ENCODE measurements at places on chromosomes 3 and 15.

GRCh38 chr3:159749406-159749805 is 239.2 kb upstream of the IL12A start:
- no peak for DNase-seq

DNA sequence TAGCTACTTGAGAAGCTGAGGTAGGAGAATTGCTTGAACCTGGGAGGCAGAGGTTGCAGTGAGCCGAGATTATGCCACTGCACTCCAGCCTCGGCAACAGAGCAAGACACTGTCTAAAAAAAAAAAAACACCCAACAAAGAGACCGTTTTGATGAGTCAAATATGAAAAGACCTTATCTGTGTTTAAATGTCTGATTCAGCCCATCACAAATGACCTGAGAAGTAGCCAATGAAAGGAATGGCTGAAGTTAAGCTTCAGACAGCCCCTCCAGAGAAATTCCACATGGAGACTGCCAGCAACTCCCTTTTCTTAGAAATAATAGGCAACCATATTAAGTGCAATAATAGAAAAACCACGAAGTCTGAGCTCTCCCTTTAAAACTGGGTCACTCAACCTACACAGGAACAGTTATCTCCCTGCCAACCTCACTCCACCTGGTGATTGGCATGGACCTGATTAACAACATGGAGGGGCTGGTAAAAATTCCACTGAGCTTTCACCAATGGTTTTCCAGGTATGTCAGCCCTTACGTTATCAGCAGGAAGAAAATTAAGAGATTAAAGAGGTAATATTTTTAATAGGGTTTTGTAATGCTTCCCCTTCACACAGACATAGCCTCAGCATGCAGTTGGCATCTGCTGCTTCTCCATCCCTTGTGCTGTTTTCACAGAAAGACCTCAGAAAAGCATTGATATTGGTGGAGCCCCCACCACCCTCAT is 238.1 kb upstream of the STT3B start:
- no peak for DNase-seq

DNA sequence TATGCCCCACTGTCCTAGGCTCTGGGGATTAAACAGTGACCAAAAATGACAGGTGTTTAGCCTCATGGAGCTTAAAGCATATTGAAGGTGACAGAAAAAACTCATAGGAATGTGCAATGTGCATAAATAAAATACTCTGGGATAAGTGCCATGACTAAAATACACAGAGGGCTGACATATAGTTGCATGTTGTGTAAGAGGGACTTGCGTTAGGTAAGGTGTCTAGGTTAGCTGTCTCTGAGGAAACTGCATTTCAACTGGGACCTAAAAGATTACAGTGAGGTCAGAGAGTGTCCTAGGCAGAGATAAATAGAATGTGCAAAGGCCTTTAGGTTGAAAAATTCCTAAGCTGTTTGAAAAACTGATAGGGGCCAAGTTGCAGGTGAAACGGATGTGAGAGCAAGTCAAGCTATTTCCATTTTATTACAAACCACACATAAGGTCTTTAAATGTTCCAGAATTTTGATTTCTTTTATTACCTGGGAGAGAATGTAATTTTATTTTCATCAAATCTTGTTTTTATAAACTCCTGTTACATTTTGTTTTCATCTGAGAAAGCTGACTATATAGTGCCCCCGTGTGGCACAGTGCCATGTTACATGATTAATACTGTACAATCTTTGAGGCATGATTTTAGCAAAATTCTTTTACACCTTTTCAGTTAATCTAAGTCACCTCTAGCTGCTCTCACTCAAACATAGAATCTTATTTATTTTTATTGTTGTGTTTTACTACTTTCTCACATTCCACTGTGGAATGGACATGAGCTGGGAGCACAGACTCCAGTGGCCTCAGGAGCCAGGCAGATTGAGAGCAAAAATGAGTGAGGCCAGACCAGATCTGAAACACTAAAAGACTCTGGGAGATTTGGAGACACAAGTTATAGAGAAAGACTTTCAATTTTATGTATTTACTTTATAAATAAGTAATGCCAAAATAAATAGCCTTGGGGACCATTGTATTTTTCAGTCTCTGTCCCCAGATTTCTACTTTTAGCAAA is 259.6 kb upstream of the ZNF717 start:
- no peak for DNase-seq

DNA sequence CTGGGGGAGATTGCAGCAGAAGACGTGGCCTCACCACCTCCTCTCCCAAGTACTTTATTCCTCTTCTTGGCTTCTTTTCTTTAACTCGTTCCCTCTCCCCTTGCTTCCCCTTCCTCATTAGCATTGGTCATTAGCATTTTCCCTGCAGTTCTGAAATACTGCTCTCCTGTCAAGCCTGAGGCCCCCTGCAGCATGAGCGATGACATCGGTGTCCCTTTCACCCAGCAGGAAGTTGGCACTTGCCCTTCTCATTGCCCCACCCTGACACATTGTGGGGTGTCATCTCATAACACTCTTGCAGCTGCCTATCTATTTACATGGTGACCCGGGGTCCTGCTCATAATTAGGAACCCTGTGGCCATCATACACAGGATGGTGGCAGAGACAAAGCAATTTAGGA is 167.1 kb downstream of the ARRDC4 start:
- no peak for DNase-seq

DNA sequence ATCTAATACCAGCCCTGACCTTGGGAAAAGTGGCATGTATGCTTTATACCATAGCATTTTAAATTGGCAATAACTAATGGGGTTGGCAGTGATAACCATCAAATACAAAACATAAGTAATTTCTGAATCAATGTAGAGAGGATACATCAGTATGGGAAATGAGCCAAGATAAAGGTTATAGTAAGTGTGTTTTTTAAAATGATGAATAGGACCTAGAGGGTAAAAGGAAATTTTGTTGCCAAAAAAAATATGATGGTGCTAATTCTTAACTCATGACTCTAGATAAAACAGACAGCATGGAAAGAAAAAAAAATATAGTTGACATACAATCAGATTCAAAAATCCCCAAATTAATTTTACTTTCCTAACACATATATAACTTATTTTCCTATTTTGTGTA is 75.4 kb upstream of the ROBO1 start:
- no peak for DNase-seq

- no peak for DNase-seq
Observed at GRCh38 chr3:194333212-194333980, 17.7 kb downstream of the CPN2 start.

DNA sequence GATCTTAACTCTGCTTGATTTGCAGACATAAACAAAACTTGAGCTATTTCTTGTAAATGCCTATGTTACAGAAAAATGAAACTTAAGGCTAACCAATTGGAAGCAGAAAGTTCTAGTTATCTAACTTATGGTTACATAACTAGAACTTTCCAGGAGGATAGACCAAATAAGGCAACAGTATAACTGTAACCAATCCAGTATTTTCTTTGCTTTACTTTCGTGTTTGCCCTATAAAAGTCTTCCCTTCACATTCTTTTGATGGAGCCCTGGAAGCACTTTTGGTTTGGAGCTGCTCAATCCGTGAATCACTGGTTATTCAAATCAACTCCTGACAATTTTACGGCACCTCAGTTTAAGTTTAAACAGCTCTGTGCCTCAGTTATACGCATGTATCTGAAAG is 164.6 kb downstream of the SUCLG2 start:
- no peak for DNase-seq

GRCh38 chr15:72078887-72079286 is 39.1 kb downstream of the MYO9A start:
- no peak for DNase-seq

- no peak for DNase-seq
Observed at GRCh38 chr3:44954962-44955361, 21.0 kb downstream of the ZDHHC3 start.

DNA sequence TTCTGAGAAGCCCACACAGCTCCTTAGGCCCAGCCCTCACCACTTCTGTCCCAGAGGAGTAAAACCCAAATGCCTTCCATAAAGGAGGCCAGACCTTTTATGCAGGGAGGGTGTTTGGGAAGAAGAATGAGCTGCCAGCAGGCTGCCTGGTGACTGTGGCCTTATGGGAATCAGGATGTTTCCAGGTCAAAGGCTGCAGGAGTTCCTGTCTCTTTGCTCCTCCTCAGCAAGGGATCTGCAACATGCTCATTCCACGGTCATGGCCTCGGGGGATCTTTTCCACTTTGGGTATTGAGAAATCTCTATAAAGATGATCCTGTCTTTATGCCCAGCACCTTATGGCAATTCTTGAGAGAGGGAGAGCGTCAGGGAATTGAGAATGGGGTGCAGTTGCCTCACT is 25.2 kb upstream of the MAGEF1 start:
- DNase-seq = peak; percentile 6

- DNase-seq = no peak
Observed at GRCh38 chr15:56207092-56207491, 36.6 kb downstream of the RFX7 start.

GRCh38 chr3:107562969-107563529 is 40.3 kb downstream of the BBX start:
- no peak for DNase-seq

DNA sequence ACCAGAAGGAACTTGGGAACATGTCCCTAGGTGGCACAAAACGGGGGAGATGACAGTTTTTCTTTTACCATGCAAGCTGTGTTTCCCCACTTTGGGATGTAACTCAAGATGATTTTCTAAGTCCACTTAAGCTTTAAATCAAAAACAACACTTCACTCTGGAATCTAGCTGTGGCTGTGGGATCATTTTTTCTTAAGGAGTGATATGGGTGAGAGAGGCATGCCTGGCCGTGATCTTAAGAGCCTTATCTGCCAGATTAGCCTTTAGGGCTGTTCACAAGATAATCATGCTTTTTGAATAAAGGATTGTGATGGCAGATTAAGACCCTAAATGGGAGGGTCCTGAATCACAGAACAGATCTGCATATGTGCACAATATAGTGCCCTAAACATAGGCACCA is 384.8 kb upstream of the SEMA6D start:
- DNase-seq = no peak

- DNase-seq = no peak
Observed at GRCh38 chr15:92466834-92467233, 73.2 kb downstream of the ST8SIA2 start.

- DNase-seq = no peak
Observed at GRCh38 chr3:150033721-150034120, 63.0 kb upstream of the PFN2 start.

- DNase-seq = no peak
Observed at GRCh38 chr3:165518346-165518745, 318.9 kb downstream of the BCHE start.

DNA sequence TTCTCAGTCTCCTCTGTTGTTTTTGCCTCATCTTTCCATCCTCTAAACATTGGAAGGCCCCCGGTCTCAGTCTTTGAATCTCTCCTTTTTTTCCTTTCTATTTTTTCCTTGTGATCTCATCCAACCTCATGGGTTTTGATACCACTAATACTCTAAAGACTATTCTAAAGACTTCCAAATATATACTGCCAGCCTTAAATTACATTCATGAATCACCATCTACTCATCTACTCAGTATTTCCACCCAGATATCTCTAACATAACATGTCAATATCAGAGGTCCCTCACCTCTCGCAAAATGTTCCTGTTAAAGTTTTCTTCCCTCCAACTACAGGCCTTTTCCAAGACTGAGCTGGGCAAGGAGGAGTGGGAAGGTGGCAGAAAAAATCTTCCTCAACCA is 282.5 kb upstream of the TTC14 start:
- DNase-seq = no peak

DNA sequence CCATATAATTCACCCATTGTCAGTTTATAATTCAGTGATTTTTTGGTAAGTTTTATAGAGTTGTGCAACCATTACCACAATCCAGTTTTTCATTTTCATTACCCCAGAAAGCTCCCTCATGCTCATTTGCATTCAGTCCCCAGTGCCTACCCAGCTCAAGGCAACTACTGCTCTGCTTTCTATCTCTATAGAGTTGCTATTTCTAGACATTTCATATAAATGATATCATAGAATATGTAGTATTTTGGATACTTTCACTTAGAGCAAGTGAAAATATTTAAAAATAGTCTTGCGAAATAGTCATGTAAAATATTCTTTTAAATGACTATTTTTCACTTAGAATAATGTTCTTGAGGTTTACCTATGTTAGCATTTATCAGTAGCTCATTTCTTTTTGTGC is 42.1 kb downstream of the ZNF654 start:
- DNase-seq = no peak

DNA sequence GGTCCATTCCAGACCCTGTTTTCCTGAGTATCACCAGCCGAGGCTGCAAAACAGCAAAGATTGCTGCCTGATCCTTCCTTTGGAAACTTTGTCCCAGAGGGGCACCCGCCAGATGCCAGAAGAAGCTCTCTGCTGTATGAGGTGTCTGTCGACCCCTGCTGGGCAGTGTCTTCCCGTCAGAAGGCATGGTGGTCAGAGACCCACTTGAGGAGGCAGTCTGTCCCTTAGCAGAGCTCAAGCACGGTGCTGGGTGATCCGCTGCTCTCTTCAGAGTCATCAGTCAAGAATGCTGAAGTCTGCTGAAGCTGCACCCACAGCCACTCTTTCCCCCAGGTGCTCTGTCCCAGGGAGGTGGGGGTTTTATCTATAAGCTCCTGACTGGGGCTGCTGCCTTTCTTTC is 1121.2 kb downstream of the NSUN3 start:
- DNase-seq = no peak

DNA sequence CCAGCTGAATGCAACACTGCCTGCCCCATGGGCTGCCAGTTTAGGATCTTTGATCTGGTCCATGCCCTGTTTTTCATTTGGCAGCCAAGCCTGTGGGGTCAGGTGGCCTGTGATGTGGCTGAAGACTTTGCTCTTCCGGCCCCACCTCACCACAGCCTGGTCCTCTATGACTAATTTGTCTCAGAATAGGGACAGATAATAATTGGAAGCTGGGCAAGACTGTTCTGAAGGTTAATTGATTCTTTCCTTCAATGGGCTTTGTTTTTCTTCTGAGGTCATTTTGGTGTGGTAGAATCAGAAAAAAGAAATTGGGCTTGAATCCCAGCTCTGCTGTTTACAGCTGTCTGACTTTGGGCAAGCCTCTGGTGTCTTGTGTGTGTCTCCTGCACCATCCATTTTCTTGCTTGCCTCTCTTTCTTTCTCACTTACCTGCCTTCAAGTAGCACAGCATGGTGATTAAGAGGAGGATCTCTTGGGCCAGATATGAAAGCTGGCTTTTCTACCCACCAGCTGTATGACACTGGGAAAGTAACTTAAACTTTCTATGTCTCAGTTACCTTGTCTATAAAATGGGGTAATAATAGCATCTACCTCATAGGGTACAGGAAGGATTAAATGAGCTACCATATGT is 24.2 kb downstream of the ABHD2 start:
- no peak for DNase-seq

DNA sequence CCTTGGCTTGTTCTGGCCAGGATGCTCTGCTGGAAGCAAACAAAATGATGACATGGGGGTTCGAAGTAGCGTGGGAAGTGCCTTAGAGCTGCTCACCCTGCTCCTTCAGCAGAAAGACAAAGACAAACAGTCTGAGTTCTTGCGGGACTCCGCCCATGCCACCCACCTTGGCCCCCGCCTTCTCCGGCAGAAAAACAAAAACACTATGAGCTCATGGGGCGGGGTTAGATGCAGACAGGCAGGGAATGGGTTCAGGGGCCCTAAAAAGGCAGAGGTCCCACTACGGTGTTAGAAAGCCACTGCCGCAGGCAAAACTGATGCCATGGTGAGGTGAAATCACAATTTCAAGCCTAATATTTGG is 9.7 kb upstream of the NCKIPSD start:
- no peak for DNase-seq
